NCI-H524 treated with DMSO at 0.1 percent for 48 hours (cell line): ENCODE measurements at places on chromosomes 16 and 17.

GRCh38 chr16:66741169-66741900, 10.1 kb downstream of the DYNC1LI2 start:
- no peak for DNase-seq

DNA sequence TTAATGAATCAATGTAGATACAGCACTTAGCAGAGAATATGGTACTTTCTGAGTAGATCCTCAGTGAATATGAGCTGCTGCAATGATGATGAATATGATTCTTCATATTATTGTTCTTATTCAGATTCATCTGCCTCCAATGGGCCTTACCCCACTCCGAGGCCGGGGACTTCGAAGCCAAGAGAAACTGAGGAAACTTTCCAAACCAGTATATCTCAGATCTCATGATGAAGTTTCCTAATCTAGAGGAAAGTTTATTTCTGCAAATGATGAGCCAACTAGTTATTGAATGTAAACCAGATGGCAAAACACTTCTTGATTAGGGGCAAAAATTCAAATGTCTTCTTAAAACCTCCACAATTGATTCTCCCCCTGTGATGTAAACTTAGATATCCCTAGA, 23.3 kb downstream of the LYRM1 start:
- no peak for DNase-seq

GRCh38 chr17:3812771-3813170, 11.8 kb upstream of the ITGAE start:
- DNase-seq = no peak

DNA sequence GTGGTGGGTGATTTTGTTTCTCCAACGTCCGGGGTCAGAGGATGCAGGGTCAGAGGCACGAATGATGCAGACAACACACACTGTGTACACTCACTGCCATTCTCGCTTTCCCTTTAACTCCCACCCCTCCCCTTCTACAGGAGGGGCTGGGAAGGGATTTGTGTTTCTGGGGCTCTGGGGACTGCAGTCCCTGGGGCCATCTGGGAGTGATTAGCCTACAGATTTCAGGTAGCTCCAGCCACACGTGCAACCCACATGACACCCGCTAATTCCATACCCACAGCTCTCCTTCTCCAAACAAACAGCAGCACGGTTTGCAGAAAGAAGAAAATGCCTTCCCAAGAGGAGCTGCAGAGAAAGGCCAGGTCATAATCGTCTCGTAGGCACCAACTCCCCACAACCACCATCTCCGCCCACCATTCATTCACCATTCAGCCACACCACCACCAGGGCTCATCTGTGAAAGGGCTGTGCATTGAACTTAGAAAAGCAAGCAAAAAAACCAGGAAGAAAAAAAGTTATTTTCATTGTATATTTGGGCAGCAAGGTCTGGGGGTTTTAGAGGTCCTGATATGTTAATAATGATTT, 9.4 kb upstream of the SOX9 start:
- DNase-seq = peak; percentile 51

GRCh38 chr16:69179328-69180010, 7.5 kb upstream of the SNTB2 start:
- no peak for DNase-seq

DNA sequence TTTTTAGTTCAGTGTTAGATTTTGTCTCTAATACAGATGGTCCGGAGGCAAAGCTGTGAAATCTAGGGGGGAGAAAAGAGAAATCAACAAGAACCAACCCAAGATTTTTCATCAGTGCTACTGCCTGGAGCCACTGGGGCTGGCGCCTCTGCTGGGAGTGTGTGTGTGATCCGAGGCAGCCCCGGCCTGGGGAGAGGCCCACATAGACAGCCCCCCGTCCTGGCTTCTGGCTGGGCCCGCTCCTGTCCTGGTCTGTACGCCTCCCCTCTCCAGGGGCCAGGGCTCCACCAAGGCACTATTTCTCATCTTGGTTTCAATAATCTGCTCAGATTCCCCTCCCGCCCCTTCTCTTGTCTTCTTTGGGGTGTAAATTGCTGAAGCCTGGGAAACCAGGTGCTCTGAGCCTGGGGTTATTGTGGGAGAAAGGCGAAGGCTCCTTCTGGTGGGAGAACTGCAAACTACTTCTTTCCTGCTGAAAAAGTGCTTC, 7.8 kb downstream of the BAHCC1 start:
- no peak for DNase-seq

DNA sequence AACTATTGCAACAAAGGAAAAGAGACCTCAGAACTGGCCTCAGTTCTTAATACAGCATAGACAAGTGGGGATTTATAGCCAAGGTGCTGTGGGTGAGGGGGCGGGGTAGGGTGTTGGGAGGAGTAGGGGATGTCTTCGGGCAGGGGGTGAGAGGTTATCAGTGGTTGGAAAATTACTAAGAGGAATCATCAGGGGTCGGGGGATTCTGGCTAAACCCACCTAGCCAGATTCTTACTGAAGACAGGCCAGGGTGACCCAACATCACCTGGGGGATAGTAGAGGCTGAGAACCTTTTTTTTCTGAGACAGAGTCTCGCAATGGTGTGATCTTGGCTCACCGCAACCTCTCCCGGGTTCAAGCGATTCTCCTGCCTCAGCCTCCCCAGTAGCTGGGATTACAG, 32.6 kb downstream of the HS3ST3B1 start:
- no peak for DNase-seq

GRCh38 chr16:86789621-86790051, 211.3 kb downstream of the FOXL1 start:
- no peak for DNase-seq

DNA sequence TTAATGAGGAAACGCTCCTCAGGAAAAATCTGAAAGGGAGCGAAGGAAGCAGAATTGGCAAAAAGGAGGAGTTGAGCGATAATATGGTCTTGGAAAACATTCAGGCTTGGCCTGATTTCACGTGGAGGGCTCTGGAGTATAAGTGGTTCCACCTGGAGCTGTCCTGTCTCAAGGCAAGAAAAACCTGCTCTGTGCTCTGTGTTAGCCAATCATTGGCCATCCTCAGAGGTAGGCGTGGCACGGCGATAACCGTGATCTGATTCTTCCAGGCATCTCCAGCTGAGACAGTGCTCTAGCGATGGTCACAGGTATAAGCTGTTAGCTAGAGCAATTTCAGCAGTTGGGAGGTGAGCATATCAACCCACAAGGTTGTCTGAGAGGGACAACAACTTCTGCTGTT, 450.5 kb upstream of the MAF start:
- DNase-seq = no peak

- DNase-seq = no peak
These were observed 526.0 kb downstream of the MAF start for GRCh38 chr16:79074541-79074940.

GRCh38 chr16:53257001-53257400, 177.3 kb upstream of the RBL2 start:
- no peak for DNase-seq

DNA sequence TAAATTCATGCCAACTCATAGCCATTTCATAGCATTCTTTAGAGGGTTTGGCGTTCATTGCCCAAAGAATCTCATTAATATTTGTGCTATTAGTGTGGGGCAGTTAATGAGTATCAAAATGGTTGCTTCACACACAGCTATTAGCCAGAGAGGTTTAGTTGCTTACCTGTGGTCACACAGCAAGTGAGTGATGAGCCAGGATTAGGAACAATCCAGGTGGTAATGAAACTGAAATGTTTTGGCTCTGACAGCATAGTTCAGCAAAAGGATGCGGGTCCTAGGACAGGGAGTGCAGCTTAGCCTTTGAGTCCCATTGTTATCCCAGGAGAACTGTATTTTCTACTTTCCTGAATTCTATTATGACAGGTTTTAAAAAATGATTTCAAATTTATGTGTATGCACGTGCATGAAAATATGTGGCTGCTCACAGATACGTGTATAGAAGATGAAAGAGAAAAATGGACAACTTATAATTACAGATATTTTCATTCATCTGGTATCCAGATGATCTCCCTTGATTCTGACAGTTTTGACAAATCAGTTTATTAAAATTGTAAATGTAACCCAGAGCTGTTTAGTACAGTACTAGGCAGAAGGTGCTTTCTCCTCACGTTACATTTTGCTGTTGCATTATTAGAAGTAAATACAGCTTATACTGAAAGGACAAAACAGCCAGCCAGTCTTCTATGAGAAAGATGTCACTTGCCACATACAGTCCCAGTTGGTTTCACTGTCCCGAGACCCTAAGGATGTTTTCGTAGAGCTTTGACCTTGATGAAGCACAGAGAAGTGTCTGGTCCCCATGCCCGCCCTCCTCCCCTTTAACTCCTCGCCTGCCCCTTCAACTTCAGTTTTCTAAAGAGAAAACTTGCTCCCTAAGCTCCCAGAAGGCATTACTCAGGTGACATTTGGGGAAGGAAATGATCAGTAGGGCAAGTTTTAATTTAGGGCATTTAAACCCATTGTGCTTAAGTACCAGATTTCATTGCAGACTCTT, 99.8 kb upstream of the TBX2 start:
- DNase-seq = no peak

DNA sequence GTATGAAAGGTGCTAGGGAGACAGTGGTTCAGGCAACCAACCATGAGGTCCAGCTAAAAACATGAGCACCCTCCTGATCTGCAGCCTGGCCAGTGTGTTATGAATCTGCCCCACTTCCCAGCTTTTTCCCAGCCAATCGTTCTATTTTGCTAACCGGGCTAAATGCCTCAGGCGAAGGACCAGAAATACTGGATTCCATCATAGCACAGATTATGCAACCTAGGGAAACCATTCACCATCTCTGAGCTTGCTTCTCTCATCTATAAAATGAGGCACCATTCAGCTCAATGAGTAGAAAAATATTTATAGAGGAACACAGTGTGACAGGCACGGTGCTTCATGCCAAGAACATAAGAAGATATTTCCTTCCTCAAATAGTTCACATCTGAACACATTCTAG, 45.2 kb upstream of the NUDT7 start:
- no peak for DNase-seq

- no peak for DNase-seq
These were observed 99.1 kb upstream of the CCL2 start for GRCh38 chr17:34155947-34156346.

DNA sequence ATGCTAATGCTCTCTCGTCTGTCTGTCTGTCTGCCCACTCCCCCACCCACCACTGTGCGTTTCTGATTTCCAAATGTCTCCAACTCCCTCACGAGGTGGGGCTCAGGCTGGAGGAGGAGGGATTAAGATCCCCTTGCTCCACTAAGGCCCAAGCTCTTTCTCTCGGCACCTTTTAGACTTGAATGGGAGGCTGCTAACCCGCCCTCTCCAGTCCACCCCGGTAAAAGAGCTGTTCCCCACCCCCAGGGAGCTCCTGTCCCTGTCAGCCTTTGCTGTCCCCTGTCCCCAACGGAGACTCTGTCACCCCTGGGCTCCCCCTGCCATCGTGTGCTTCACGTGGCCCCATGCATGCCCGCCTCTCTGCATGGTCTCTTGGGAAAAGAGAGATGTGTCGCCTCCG, 68.5 kb upstream of the PLCG2 start:
- no peak for DNase-seq

DNA sequence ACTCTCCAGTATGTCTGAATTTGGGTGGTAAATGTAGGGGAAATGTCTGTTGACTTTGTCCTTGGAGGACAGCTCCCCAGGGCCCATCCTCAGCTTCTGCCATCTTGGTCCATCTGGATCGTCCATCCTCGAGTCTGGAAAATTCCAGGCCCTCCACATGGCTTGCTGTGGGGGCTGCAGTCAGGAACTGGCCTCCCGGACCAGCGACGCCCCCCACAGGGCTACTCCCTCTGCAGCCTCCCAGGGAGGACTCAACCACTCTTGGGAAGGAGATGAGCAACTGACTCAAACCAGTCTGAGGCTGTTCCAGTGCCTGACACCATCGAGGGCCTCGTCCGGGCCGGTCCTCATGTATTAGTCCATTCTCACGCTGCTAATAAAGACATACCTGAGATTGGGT, 5.5 kb upstream of the ZG16B start:
- no peak for DNase-seq

- no peak for DNase-seq
These were observed 12.8 kb downstream of the SPHK1 start for GRCh38 chr17:76397184-76397583.

GRCh38 chr16:50121278-50121677, 31.8 kb upstream of the TENT4B start:
- DNase-seq = no peak

DNA sequence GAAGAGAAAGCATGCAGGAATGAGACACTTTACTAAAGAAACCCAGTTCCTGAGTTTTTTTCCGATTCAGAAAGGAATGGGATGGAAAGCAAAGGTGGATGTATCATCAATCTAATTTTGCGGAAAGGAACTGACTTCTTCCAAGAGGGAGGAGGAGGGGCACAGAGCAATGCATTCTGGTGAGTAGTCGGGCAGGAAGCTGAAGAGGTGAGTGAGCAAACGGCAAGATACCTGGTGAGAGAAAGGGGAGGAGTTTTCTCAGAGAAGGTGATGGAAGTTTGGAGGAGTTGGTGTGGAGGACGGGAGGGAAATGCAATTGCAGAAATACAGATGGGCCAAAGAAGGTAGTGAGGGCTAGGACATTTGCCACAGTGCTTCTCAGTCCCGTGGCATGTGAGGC, 713.2 kb downstream of the KCNJ2 start:
- no peak for DNase-seq

DNA sequence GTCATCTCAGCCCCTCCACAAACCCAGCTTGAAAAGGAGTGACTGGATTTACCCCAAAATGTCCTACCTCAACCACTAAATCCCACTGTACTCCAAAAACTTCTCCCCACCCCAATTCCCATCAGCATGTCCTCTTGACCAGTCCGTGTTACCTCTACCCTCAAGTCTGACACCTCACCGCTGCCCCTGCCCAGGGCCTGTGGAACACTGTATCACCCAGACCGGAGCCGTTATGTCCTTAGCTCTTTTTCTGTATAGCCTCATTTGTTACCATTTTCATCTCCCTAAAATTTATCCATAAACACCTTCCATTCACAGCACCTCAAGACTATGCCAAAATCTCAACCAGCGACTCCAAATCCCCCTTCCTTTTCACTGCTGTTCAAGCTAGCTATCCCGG, 2.4 kb downstream of the PHF23 start:
- DNase-seq = no peak

DNA sequence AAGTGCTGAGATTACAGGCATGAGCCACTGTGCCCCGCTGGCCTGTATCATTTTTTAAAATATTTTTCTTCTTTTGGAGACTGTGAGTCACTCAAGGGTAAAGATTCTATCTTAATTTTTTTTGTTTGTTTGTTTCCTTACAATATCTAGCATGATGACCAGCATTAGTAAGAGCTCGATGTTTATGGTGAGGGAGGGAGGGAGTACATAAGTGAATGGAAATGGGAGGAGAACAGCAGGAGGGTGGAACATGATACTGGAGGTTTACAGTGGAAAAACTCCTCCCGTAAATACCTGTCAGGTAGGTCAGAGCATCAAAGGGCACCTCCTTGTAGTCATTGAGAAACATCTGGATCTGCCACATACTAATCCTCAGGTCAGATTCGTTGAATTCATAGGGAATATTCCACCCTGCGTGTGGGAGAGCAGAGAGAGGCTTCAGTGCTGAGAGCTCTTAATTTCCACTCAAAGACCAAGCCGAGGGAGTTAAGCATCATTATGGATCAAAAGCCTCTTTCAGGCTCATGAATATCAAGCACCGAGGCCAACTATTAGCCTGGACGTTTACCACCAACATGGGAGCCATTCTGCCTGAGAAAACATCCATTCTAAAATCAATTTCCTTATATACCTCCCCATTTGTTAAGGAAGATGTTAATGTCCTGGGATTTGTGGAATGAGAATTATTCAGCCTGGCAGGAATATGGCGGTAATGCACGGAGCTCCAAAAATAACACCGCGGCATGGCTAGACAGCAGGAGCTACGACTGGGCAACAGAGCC, 51.8 kb downstream of the LYRM1 start:
- peak; percentile 24 for DNase-seq

GRCh38 chr17:2736956-2737355, 12.5 kb downstream of the CCDC92B start:
- DNase-seq = no peak

GRCh38 chr17:5694551-5694950, 110.2 kb upstream of the NLRP1 start:
- no peak for DNase-seq
